ENCODE measurements at places on chromosomes 1 and 21.

- DNase-seq, result no peak
These were observed 139.3 kb downstream of the LYPLAL1 start for GRCh38 chr1:219312967-219313366.

- DNase-seq, result no peak
These were observed 93.0 kb downstream of the SIM2 start for GRCh38 chr21:36791695-36792470.

DNA sequence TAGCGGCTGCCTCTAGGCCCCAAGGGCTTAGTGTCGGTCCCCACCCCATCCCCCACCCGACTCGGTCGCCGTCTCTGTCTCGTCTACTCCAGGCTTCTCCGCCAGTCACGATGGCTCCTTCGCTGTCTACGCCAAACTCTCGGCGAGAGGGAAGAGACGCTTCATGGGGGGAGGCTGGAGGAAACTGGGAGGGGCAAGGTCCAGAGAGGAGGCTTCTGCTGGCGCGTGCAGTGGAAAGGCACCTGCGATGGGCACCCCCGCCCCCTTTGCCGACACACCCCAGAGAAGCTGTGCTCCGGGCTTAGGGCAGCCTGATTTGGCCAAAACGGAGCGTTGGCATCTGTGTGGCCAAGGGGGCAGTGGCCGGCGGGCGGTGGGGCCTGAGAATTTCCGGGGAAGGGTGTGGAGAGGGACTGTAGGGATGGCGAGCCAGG lies 1.2 kb upstream of the CSMD2 start:
- no peak for DNase-seq

- no peak for DNase-seq
These were observed 281.0 kb upstream of the RUNX1 start for GRCh38 chr21:35329940-35330660.

DNA sequence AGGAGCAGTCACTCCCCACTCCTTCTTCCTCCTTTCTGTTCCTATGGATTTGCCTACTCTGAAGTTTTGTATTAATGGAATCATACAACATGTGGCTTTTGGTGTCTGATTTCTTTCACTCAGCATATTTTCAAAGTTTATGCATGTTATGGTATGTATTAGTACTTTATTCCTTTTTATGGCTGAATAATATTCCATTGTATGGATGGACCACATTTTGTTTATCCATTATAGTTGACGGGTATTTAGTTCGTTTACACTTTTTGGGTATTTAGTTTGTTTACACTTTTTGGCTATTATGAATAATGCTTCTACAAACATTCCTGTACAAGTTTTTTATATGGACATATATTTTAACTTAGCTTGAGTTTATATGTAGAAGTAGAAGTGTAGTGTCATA lies 113.1 kb downstream of the PCBP3 start:
- DNase-seq, result no peak

DNA sequence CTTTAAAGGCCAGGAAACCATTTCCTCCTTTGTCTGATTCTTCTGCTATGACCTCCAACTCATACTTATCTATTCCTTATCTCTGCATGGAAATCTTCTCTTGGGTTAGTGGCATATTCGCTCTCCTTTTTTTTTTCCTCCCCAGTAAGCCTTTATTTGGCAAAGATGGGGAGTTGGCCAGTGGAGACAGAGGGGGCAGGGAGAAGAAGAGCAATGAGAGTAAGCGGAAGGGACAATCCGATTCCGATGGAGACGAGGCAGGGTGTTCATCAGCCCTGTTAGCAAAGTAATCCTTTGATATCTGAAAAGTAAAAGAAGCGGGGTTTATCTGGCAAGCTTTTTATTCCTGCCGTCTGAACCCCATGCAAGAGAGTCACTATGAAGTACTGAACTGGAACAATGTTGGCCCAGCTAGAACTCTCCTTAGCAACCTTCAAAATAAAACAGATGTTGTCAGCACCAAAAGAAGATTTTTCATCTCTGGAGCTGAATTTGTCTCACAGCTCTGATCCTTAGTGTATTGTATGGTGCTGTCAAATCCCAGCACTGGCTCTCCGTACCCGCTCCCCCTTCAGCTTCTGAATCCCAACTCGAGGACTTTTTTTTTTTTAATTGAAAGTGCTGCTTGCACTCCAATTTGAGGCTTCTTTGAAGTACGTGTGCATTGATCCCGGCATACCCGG lies 40.9 kb downstream of the PTGFRN start:
- no peak for DNase-seq

DNA sequence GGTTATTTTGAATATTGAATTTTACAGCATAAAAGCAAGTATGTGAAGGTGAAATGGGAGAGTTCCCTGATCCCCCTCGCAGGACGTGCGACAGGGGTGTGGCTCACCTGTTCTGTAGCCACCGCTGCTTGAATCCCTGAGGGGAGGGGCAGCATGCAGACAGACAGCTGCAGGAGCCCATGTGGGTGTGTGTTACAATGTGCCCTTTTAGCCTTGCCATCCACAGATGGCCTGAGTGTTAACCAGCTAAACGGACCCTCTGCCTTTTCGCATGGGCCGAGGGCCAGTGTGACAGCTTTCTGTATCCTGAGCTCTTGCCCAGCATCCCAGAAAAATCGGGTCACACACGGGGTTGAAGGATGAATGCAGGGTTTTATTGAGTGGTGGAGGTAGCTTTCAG lies 43.3 kb downstream of the JAM2 start:
- no peak for DNase-seq

DNA sequence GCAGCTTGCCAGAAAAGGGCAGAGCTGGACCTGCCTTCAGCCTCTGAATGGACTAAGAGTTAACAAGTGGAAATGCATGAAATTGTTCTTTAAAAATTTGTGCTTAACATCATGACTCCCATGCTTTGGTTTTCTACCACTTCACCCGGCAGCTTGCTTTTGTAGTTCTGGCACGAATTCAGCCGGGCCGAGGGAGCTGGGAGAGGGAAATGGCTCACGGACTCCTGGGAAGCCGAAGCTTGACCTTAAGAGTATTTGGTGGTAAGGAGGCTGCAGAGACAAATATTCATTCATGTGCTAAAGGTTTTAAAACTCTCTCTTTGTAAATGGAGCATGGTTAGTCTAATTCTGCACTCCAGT lies 17.2 kb upstream of the GFI1 start:
- DNase-seq, result no peak

- DNase-seq, result no peak
These were observed 88.3 kb downstream of the S1PR1 start for GRCh38 chr1:101325144-101325543.

DNA sequence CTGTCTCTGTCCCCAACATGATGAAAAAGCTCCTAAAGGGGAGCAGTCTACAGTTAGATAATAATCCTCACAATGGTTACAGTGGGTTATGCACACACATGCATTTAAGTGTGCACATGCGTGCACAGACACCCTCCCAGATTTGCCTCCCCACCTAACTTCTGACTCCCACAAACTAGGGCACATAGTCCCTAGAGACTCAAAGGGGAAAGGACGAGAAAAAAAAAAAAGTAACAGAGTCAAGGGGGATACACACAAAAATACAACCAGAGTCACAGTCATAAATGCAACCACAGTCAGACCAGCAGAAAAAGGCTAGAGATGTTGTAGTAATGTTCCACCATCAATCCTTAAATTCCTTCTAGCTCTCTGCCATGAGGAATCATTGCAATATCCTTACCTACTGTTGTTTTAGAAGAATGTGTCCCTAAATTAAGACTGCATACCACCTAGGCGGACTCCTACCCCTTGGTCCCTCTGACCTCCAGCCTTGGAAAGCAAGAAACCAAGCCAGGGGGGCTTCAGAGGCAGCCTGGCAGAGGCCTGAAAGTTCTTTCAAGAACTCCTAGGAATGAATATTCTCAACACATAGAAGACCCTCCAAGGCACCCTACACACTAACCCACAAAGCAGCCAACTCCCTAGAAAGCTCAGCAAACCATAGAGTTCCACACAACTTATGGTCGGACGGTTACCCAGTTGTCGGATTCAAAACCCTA lies 1.3 kb downstream of the CRTC2 start:
- no peak for DNase-seq

GRCh38 chr1:224472806-224473205 lies 38.2 kb upstream of the WDR26 start:
- DNase-seq, result no peak

DNA sequence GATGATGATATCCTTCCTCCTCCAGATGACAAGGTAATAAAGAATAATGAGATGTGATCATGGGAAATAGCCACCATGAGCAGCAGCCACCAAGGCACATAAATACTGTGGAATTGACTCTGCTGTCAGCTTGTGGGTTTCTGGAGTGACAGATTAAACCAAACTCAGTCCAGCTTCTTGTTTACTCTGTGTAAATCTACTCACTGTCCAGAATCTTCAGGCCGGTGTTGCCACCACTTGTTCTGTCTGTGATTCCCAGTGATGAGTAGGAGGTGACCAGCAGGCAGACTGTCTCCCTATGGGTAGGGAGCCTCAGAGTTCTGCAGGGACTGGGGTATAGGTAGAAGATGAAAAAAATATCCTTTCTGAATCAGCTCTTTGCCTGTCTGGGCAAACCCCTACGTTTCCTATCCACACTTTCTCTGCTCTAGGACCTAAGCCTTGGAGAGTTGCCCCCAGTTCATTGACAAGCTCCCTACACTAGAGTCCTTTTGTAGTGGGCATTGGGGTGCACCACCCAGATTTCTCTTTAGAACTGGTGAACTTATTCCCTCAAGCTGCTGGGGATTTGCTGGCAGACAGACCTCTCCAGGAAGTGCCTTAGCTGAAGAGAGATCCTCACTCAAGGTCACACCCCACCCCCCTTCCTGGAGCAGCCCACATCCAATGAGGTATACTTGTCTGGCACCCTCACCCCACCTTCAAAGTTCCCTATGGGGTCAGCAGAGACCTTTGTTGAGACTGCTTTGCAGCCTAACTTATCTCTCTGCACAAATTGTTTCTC lies 47.6 kb downstream of the ATP1A1 start:
- DNase-seq, result no peak

DNA sequence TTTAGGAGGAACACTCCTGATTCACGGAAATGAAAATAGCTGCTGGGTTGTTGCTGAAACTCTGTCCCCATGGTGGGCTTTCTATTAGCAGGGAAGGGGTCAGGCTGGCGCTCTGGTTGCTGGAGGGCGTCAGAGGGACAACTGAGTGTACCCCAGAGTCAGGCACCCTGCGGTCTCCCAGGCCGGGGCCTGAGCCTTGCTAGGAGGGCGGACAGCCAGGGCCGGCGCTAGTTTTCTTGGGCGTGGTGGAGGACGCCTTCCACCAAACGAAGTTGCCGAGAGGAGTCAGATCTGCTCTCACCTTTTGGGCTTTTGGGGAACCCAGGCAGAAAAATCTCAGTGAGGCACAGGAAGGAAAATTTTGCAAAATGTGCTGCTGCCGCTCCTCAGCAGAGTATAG lies 54.8 kb downstream of the NGF start:
- no peak for DNase-seq

- DNase-seq, result no peak
These were observed 6.5 kb upstream of the MFAP2 start for GRCh38 chr1:16986962-16987361.

GRCh38 chr21:33687634-33688033 lies 45.3 kb downstream of the ITSN1 start:
- no peak for DNase-seq

- no peak for DNase-seq
These were observed 1.4 kb downstream of the S100A6 start for GRCh38 chr1:153534226-153534924.

DNA sequence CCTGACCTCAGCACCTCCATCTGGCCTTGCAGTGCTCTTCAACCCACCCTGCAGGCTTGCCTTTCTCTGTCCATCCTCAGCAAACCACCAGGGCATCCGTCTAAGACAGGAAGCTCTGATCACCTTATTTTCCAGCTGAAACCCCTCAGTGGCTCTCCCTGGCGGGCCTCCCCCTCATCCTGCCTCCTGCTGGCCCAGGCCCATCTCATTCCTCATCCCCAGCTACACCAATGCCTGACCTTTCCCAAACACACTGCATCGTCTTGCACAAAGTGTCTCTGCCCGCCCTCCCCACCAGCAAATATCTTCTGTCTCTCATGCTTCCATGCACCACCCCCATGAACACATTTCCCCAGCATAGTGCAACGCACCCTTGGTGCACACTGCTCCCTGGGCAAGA lies 205.0 kb downstream of the TOMM20 start:
- no peak for DNase-seq

- DNase-seq, result no peak
These were observed 38.2 kb downstream of the ZBTB17 start for GRCh38 chr1:15937706-15938168.

DNA sequence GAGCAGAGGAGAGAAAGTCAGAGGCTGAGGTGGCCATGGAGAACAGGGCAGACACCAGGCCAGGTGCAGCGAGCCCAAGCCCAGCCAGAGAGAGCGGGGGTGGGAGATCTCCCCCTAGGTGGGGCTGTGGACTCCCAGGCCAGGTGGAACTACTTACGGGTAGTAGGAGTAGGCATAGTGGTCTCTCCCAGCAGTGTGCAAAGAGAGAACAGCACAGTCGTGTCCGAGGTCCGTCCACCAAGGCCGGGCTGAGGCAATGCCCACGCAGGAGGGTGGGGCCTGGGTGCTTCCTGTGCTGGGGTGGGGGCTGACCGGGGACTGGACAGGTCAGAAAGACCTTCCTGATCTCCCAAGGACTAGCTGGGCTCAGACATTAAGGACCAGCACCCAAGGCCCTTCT lies 263.7 kb downstream of the PTPRU start:
- no peak for DNase-seq

- no peak for DNase-seq
These were observed 18.2 kb downstream of the EPHB2 start for GRCh38 chr1:22728751-22729399.

- no peak for DNase-seq
These were observed 118.3 kb downstream of the TM2D1 start for GRCh38 chr1:61606448-61607312.

DNA sequence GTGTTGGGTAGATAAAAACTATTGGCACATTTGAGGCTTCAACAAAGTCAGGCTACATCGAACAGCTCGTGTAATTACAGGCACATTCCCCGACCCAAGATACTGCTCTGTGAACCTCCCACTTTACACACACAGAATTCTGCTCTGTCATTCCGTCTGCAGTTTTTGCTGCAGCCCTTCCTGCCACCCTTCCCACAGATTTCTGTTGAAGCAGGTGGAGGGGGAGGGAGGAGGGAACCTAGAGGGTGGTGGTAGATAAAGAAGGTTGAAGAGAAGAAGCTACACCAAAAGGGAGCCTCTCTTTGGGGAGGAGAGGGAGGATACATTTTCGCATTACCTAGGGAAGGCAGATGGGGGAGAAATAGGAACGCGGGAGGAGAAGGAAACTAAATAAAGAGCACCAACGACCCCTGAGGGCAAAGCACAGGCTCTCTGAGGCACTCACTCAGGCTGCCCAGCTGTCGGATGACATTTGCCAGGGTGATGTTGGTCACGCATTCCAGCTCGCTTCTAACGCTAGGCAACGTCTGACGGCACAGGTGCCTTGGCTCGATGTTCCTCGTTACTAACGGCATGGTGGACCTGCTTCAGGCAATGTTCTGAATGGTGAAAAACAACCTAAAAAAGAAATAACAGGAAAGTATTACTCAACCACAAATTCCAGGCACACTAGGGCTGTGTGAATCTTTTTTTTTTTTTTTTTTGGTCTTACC lies 36.0 kb downstream of the GPR3 start:
- no peak for DNase-seq

DNA sequence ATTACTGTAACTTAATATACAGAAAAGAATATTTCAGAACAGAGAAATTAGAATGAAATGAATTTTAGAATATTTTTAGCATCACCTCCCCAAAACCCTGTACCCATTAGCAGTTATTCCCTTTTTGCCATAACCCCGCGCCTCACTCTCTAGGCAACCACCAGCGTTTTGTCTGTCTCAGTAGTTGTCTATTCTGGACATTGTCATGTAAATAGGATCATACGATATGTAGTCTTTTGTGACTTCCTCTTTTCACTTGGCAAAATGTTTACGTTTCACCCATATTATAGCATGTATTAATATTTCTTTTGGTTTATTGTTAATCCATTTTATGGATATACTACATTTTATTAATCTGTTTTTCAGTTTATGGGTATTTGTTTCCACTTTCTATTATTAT lies 24.9 kb downstream of the SOAT1 start:
- no peak for DNase-seq
